ENCODE measurements at places on chromosomes 6 and 20.

DNA sequence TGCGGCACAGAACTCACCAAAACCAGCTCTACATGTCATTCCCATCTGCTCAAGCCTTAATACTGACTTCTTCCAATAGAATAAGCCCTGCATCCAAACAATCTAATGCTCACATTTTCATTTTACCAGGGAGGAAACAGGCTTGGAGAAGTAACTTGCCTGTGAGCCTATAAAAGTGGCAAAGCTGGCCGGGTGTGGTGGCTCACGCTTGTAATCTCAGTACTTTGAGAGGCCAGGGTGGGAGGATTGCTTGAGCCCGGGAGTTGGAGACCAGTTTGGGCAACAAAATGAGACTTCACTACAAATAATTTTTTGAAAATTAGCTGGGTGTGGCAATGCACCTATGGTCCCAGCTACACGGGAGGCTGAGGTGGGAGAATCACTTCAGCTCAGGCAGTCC is 133.7 kb downstream of the LY86 start:
- no peak overlapping the region for H3K4me3 ChIP-seq
- no peak for DNase-seq
- H3K27me3 ChIP-seq = peaks cover 20% of the 10 kb centered on the region
- no peak overlapping the region for H3K27ac ChIP-seq

DNA sequence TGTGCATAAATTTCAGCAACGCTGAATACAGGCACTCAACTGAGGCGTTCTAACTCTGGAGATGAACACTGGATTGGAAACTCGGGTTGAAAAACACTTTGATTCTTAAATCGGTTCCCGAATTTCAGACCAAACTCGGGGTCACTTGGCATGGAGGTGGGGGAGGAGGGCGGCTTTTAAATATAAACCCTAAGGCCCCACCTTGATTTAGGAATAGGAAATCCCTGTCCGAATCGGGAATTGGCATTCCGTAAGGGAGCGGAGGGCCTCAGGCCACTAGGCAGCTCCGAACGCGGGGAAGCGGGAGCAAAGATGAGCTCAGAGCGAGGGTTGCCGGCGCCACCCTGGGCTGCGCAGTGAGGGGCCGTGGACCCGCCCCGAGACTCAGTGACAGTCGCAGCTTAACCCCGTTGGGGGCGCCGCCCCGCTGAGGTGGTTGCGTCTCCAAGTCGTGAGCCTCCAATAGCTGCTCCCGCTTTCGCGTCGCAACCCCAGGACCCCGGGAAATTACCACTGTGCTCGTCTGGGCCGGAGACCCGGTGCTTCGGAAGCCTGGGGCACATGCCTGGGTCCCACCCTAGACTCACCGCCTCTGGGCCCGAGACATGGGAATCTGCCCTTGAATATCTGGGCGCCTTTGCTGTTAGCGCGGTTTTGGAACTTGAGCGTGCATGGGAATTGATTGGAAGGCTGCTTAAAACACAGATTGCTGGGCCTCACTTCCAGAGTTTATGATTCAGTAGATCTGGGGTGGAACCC is 4.6 kb upstream of the SIM1 start:
- no peak overlapping the region for H3K4me3 ChIP-seq
- H3K36me3 ChIP-seq = no peaks in the 10 kb centered on the region
- H3K4me1 ChIP-seq = peaks cover 50% of the 10 kb centered on the region
- H3K27me3 ChIP-seq = peaks cover 4% of the 10 kb centered on the region

GRCh38 chr6:2225422-2226392 is 19.7 kb downstream of the GMDS start:
- no peak overlapping the region for H3K27ac ChIP-seq
- DNase-seq = no peak
- no peak overlapping the region for H3K4me3 ChIP-seq
- H3K4me1 ChIP-seq = peaks cover 9% of the 10 kb centered on the region
- no peaks in the 10 kb centered on the region for H3K27me3 ChIP-seq
- H3K36me3 ChIP-seq = no peaks in the 10 kb centered on the region

GRCh38 chr6:82196161-82196560 is 51.4 kb downstream of the IBTK start:
- H3K27me3 ChIP-seq = no peaks in the 10 kb centered on the region
- DNase-seq = no peak
- H3K4me3 ChIP-seq = no peak overlapping the region
- no peak overlapping the region for H3K27ac ChIP-seq

DNA sequence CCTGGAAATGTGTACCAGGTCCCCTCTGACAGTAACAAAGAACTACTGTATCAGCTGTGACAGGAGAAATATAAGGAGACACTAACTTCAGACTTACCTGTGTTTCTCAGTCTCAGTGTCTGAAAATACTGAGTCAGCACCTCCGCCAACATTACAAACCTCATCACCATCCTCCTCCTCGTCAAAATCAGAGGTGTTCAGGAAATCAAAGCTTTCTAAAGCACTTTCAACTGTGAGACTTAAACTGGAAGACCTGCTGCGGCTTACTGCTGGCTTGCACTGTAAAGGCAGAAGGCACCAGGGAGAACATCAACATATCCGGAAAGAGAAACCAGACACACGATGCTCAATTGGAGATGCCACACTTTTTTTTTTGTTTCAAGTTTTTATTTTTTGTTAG is 40.3 kb upstream of the ARMH2 start:
- peaks cover 21% of the 10 kb centered on the region for H3K27me3 ChIP-seq
- no peak overlapping the region for H3K27ac ChIP-seq
- no peak overlapping the region for H3K4me3 ChIP-seq
- peaks cover 28% of the 10 kb centered on the region for H3K36me3 ChIP-seq
- H3K4me1 ChIP-seq = peaks cover 10% of the 10 kb centered on the region

- no peaks in the 10 kb centered on the region for H3K36me3 ChIP-seq
- H3K4me3 ChIP-seq = no peak overlapping the region
- no peak overlapping the region for H3K27ac ChIP-seq
- H3K27me3 ChIP-seq = no peaks in the 10 kb centered on the region
- DNase-seq = peak; percentile 26
Measured at GRCh38 chr6:28315628-28316027, 20.3 kb downstream of the ZSCAN31 start.

GRCh38 chr6:3368685-3369084 is 88.2 kb downstream of the SLC22A23 start:
- H3K36me3 ChIP-seq = no peaks in the 10 kb centered on the region
- H3K4me1 ChIP-seq = no peaks in the 10 kb centered on the region
- peaks cover 50% of the 10 kb centered on the region for H3K27me3 ChIP-seq
- no peak overlapping the region for H3K27ac ChIP-seq
- H3K4me3 ChIP-seq = no peak overlapping the region
- no peak for DNase-seq

- H3K4me1 ChIP-seq = no peaks in the 10 kb centered on the region
- no peaks in the 10 kb centered on the region for H3K36me3 ChIP-seq
- no peak overlapping the region for H3K4me3 ChIP-seq
- no peak for DNase-seq
- no peak overlapping the region for H3K27ac ChIP-seq
- H3K27me3 ChIP-seq = no peaks in the 10 kb centered on the region
Measured at GRCh38 chr6:102717737-102718456, 1324.4 kb downstream of the GRIK2 start.

GRCh38 chr6:52251113-52251512 is 6.8 kb upstream of the IL17F start:
- no peak for DNase-seq
- H3K27ac ChIP-seq = no peak overlapping the region
- peaks cover 29% of the 10 kb centered on the region for H3K27me3 ChIP-seq
- H3K4me3 ChIP-seq = no peak overlapping the region
- H3K36me3 ChIP-seq = no peaks in the 10 kb centered on the region
- H3K4me1 ChIP-seq = peaks cover 10% of the 10 kb centered on the region

- H3K4me3 ChIP-seq = no peak overlapping the region
- DNase-seq = no peak
- no peak overlapping the region for H3K27ac ChIP-seq
- no peaks in the 10 kb centered on the region for H3K4me1 ChIP-seq
- H3K27me3 ChIP-seq = peaks cover 11% of the 10 kb centered on the region
Measured at GRCh38 chr6:99114769-99115406, 167.1 kb upstream of the FBXL4 start.

GRCh38 chr6:119463081-119463626 is 113.6 kb upstream of the MAN1A1 start:
- no peaks in the 10 kb centered on the region for H3K4me1 ChIP-seq
- peaks cover 2% of the 10 kb centered on the region for H3K27me3 ChIP-seq
- no peak overlapping the region for H3K27ac ChIP-seq
- DNase-seq = no peak
- H3K4me3 ChIP-seq = no peak overlapping the region

DNA sequence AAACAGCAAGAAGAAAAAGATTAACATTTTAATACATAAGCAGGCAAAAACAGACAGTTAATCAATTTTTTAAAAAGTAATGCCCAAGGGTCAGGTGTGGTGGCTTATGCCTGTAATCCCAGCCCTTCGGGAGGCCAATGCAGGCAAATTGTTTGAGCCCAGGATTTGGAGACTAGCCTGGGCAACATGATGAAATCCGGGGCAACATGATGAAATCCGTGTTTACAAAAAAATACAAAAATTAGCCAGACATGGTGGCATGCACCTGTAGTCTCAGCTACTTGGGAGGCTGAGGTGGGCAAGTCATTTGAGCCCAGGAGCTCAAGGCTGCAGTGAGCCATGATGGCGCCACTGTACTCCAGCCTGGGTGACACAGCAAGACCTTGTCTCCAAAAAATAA is 94.1 kb upstream of the DST start:
- H3K36me3 ChIP-seq = peaks cover 57% of the 10 kb centered on the region
- H3K4me3 ChIP-seq = no peak overlapping the region
- H3K4me1 ChIP-seq = peaks cover 73% of the 10 kb centered on the region
- no peak for DNase-seq
- no peaks in the 10 kb centered on the region for H3K27me3 ChIP-seq

DNA sequence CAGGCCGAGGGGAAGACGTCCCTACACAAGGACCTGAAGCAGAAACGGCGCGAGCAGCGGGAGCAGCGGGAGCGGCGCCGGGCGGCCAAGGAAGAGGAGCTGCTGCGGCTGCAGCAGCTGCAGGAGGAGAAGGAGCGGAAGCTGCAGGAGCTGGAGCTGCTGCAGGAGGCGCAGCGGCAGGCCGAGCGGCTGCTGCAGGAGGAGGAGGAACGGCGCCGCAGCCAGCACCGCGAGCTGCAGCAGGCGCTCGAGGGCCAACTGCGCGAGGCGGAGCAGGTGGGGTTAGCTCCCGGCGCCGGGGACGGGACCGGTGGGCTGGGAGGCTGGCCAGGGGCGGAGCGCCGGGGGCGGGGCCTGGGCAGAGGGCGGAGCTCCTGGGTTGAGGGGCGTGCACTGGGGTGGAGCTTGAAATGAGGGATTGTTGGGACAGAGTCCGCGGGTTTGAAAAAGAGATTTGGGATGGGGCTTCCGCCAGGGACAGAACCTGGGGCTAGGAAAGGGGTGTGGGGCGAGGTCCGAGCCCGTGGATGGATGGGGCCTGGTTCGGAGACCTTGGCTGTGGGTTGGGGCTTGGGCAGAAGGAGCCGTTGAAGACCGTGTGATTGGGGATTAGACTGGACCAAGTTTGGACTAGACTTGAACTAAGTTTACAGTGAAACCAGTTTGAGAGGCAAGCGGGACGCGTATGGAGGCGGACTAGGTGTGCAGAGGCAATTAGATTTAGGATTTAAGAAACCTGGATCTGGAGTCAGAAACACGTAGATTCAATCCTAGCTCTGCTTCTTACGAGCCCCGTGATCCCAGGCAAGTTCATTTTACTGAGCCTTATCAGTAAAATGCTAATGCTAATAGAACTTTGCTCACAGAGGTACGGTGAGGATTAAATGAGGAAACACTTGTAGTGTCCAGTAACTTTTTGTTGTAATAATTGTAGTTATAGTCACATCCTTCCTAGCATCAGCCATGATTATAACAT is 20.9 kb downstream of the DEF6 start:
- H3K36me3 ChIP-seq = no peaks in the 10 kb centered on the region
- peak; percentile 71 for DNase-seq

DNA sequence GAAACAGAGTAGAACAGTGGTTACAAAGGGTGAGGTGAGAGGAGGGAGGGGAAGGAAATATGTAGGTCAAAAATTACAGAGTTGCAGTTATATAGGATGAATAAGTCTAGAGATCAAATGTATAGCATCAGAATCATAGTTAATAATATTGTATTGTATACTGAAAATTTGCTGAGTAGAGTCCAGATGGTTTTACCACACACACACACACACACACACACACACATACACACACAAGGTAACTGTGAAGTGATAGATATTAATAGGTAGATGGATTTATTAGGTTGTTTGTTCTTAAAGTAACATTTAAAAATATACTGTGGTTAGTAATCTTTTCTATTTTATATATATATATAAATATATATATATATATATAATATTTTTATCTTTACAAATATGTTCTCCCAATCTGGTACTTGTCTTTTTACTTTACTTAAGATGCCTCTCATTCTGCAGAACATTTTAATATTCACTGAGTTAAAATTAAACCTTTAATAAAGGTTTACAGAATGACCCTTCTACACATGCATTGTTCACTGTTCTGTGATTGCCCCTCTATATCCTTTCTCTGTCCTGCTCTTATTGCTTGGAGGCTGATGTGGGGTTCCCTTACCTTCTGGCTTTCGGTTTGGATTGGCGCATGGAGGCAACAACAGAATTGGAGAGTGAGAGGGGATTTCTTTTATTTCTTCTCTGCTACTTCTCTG is 408 bp downstream of the PTCHD4 start:
- peaks cover 6% of the 10 kb centered on the region for H3K36me3 ChIP-seq
- H3K4me3 ChIP-seq = peak overlapping the region; percentile 91
- H3K27ac ChIP-seq = peak overlapping the region; percentile 93
- peaks cover 3% of the 10 kb centered on the region for H3K27me3 ChIP-seq
- peaks cover 47% of the 10 kb centered on the region for H3K4me1 ChIP-seq
- no peak for DNase-seq

GRCh38 chr6:150212778-150213177 is 69.9 kb downstream of the PPP1R14C start:
- H3K27ac ChIP-seq = no peak overlapping the region
- H3K36me3 ChIP-seq = no peaks in the 10 kb centered on the region
- H3K4me1 ChIP-seq = peaks cover 14% of the 10 kb centered on the region
- H3K4me3 ChIP-seq = no peak overlapping the region
- H3K27me3 ChIP-seq = peaks cover 7% of the 10 kb centered on the region

DNA sequence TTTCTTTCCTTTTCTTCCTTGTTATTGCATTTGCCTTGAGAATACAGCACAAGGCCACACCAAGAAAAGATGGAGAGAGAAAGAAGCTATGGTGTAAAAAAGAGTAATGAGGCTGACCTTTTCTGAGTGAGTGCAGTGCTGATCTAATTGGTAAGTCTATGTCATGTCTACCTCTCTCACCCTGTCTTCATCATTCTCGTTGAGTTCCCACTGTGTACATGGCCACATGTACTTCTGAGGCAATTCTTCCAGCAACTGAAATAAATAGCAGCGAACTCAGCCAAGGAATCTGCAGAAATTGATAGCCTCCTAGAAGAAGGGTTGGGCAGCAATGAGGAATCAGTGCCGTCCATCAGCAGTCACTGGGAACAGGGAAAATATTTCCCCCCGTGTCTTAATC is 367.2 kb upstream of the SPTLC3 start:
- no peak overlapping the region for H3K4me3 ChIP-seq
- H3K27ac ChIP-seq = no peak overlapping the region
- H3K4me1 ChIP-seq = no peaks in the 10 kb centered on the region
- no peak for DNase-seq
- no peaks in the 10 kb centered on the region for H3K36me3 ChIP-seq

DNA sequence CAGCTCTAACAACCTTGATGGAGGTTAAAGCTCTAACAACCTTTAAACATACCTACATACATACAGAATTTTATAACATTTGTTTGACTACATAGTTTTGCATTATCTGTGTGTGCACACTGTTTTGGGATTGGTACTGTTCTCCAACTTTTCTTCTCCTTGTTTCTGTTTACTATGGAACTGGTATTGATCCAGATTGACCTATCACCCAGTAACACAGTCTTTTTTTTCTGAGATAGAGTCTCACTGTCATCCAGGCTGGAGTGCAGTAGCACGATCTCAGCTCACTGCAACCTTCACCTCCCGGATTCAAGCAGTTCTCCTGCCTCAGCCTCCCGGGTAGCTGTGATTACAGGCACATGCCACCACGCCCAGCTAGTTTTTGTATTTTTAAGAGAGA is 16.7 kb upstream of the SUMO4 start:
- H3K4me1 ChIP-seq = peaks cover 9% of the 10 kb centered on the region
- peaks cover 66% of the 10 kb centered on the region for H3K36me3 ChIP-seq
- H3K27ac ChIP-seq = no peak overlapping the region
- H3K27me3 ChIP-seq = no peaks in the 10 kb centered on the region
- no peak overlapping the region for H3K4me3 ChIP-seq
